Panc1 (cell line): ENCODE measurements at places on chromosomes 1 and 21. TPM values are rescaled to one million over a fixed set of nuclear protein-coding genes. Genes with fewer than 3 reads are reported as not detected.

Gene HSD11B1
- not detected for total RNA-seq

Gene AVPR1B
- total RNA-seq: not detected

Gene SPRR2F
- total RNA-seq: not detected

Gene KRTAP10-11
- not detected for total RNA-seq

Gene TMEM52
- 2.5 TPM for total RNA-seq

DNA sequence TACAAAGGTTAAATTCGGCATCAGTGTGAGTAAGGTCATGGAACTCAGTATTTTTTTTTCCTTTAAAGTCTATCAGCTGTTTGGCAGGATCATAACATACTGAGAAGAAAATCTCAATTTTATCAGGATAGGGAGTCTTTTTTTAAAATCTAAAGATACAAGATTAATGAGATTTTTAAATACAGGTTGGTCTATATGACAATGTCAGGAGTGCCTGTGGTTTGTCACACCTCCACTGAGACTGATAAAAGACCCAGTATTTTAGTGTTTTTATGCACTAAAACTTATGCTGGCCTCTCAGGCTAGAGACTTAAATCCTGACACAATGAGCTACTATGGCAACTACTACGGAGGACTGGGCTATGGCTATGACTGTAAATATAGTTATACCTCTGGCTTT, at the start of gene KRTAP20-3:
KRTAP20-3 (plus strand) TSS at position 301 of the 400 bp plus-strand sequence.
- no peak within 1 kb of the TSS for H3K27ac ChIP-seq
- DNase-seq: no peak
- H3K4me1 ChIP-seq: no peaks in the 10 kb centered on the region
- H3K27me3 ChIP-seq: no peaks in the 10 kb centered on the region

GRCh38 chr1:84301785-84302385, 377 bp downstream of the SAMD13 start:
- H3K4me3 ChIP-seq: peak overlapping the region; percentile 67
- no peak for DNase-seq
- H3K36me3 ChIP-seq: no peaks in the 10 kb centered on the region
- H3K27me3 ChIP-seq: no peaks in the 10 kb centered on the region

- H3K36me3 ChIP-seq: no peaks in the 10 kb centered on the region
- DNase-seq: no peak
- H3K27ac ChIP-seq: no peak overlapping the region
- no peak overlapping the region for H3K4me3 ChIP-seq
Measured at GRCh38 chr1:244094880-244095528, 43.9 kb downstream of the ZBTB18 start.

DNA sequence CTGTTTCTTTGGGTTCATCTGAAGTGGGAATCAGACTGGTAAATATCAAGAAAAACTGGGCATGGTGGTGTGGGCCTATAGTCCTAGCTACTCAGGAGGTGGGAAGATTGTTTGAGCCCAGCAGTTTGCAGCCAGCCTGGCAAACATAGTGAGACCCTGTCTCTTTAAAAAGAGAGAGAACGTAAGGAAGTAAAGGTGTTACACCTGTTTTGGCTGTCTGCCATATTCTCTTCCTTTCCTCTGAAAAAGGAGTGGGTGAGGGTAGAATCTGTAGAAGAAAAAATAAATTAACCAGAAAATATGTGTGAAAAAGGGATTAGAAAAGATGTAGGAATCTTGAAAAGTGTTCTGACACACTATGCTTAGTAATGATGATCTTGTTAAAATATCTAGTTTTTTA, 20.0 kb downstream of the AHCYL1 start:
- peak overlapping the region; percentile 36 for H3K27ac ChIP-seq
- DNase-seq: no peak
- H3K27me3 ChIP-seq: no peaks in the 10 kb centered on the region
- H3K4me3 ChIP-seq: no peak overlapping the region

GRCh38 chr1:113534130-113534817, 144.0 kb downstream of the MAGI3 start:
- no peaks in the 10 kb centered on the region for H3K4me1 ChIP-seq
- no peaks in the 10 kb centered on the region for H3K36me3 ChIP-seq
- no peak overlapping the region for H3K27ac ChIP-seq
- H3K4me3 ChIP-seq: no peak overlapping the region

GRCh38 chr1:9078752-9079500, 9.5 kb upstream of the SLC2A5 start:
- H3K27me3 ChIP-seq: no peaks in the 10 kb centered on the region
- DNase-seq: no peak
- H3K36me3 ChIP-seq: no peaks in the 10 kb centered on the region
- H3K4me3 ChIP-seq: no peak overlapping the region
- H3K4me1 ChIP-seq: no peaks in the 10 kb centered on the region; the same call in 1 of the 2 replicates
- H3K27ac ChIP-seq: no peak overlapping the region

DNA sequence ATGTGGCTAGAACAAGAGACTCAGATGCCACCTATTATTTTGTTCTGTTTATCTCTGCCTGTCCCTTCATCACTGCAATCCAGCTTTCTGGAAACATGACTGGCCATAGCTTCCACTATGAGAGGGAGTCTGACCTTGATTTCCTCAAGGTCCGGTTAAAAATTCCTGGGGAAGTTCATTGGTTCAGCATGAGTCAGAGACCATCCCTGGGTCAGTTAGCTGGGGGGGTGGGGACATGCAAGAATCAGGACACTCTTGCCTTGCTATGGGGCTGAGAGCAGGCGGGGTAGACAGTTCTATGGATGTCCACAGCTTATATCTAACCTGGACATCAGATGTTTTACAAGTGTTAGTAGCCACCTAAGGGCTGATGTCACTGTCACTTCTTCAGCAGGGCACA, 81.1 kb downstream of the TENT5C start:
- H3K27me3 ChIP-seq: no peaks in the 10 kb centered on the region
- no peaks in the 10 kb centered on the region for H3K4me1 ChIP-seq
- DNase-seq: no peak
- H3K36me3 ChIP-seq: no peaks in the 10 kb centered on the region
- H3K27ac ChIP-seq: no peak overlapping the region

- H3K27ac ChIP-seq: peak overlapping the region; percentile 85
- no peaks in the 10 kb centered on the region for H3K27me3 ChIP-seq
- H3K4me3 ChIP-seq: peak overlapping the region; percentile 28
- H3K4me1 ChIP-seq: peaks cover 36% of the 10 kb centered on the region
- DNase-seq: no peak
Measured at GRCh38 chr1:1351511-1352427, 2.6 kb upstream of the DVL1 start.

GRCh38 chr1:201251851-201252430, 31.4 kb upstream of the PKP1 start:
- H3K27me3 ChIP-seq: no peaks in the 10 kb centered on the region; the same call in 1 of the 2 replicates
- no peaks in the 10 kb centered on the region for H3K36me3 ChIP-seq
- no peak for DNase-seq
- no peaks in the 10 kb centered on the region for H3K4me1 ChIP-seq
- H3K4me3 ChIP-seq: no peak overlapping the region
- no peak overlapping the region for H3K27ac ChIP-seq

GRCh38 chr1:41754540-41754939, 164.2 kb downstream of the HIVEP3 start:
- no peak for DNase-seq
- no peak overlapping the region for H3K4me3 ChIP-seq
- no peaks in the 10 kb centered on the region for H3K4me1 ChIP-seq
- H3K36me3 ChIP-seq: no peaks in the 10 kb centered on the region

- DNase-seq: no peak
- H3K4me3 ChIP-seq: no peak overlapping the region
- no peaks in the 10 kb centered on the region for H3K4me1 ChIP-seq
- H3K36me3 ChIP-seq: peaks cover 21% of the 10 kb centered on the region; the same call in 1 of the 2 replicates
- H3K27me3 ChIP-seq: no peaks in the 10 kb centered on the region
- no peak overlapping the region for H3K27ac ChIP-seq
Measured at GRCh38 chr1:108703939-108704338, 8.8 kb upstream of the FNDC7 start.

- H3K27me3 ChIP-seq: no peaks in the 10 kb centered on the region
- no peak overlapping the region for H3K4me3 ChIP-seq
- no peaks in the 10 kb centered on the region for H3K4me1 ChIP-seq
- H3K27ac ChIP-seq: no peak overlapping the region
- no peak for DNase-seq
Measured at GRCh38 chr1:58155418-58156123, 391.0 kb downstream of the OMA1 start.

DNA sequence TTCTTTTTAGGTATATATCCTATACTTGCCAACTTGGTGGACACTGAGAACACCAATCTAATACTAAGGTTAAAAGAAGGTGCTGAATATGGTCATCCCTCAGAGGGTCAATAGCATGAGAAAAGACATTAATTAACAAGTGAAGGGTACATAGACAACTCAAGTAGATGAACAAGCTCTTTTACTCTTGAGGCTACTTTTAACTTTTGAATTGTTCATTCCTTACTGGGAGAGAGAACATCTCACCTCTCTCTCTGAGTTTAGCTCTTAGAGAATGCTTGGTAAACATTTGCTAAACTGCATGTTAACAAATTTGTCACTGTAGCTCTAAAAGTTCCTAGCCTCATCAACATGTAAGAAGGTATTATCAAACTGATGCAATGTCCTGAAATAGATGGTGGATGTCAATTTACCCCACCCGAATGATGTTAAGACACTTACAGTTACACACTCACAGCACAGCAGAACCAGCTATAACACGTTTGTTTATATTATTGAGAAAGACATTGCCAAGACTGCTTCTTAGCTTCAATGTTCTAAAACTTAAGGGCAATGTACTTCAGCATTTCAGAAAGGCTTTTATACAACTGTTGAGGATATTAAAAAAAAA, 35.9 kb downstream of the HEATR1 start:
- no peaks in the 10 kb centered on the region for H3K27me3 ChIP-seq
- no peak overlapping the region; the same call in 1 of the 2 replicates for H3K27ac ChIP-seq
- no peak for DNase-seq
- H3K4me1 ChIP-seq: no peaks in the 10 kb centered on the region

GRCh38 chr1:114177282-114177681, 23.6 kb upstream of the SYT6 start:
- H3K27ac ChIP-seq: no peak overlapping the region
- no peak overlapping the region for H3K4me3 ChIP-seq
- DNase-seq: no peak
- peaks cover 2% of the 10 kb centered on the region for H3K27me3 ChIP-seq
- no peaks in the 10 kb centered on the region for H3K36me3 ChIP-seq

- H3K4me1 ChIP-seq: no peaks in the 10 kb centered on the region
- no peaks in the 10 kb centered on the region for H3K36me3 ChIP-seq
Measured at GRCh38 chr21:36881228-36881627, 85.2 kb downstream of the HLCS start.

DNA sequence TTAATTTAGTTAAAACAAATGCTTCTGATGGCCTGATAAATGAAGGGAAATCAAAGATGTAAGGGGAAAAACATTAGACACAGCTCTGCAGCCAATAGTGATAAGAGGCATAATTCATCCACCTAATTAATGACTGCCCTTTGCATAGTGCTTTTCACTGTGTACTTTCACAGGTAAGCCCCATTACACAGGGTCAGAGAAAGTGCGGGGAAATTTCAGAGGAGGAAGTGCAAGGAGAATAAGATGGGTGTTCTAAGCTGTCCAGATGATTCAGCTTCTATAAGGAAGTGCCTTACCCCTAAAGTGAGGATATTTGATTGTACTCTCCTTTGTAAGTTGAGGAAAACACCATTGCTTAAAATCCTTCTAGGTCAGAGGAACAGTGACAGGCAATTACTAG, 88.0 kb downstream of the NR5A2 start:
- no peaks in the 10 kb centered on the region for H3K36me3 ChIP-seq
- H3K27ac ChIP-seq: no peak overlapping the region
- no peaks in the 10 kb centered on the region for H3K4me1 ChIP-seq
- DNase-seq: no peak
- H3K27me3 ChIP-seq: no peaks in the 10 kb centered on the region
- no peak overlapping the region for H3K4me3 ChIP-seq

- no peaks in the 10 kb centered on the region for H3K4me1 ChIP-seq
- H3K27ac ChIP-seq: no peak overlapping the region
- DNase-seq: no peak
- no peak overlapping the region for H3K4me3 ChIP-seq
Measured at GRCh38 chr1:218139761-218140160, 145.3 kb upstream of the RRP15 start.

- no peaks in the 10 kb centered on the region for H3K4me1 ChIP-seq
- no peak overlapping the region for H3K4me3 ChIP-seq
- H3K27me3 ChIP-seq: no peaks in the 10 kb centered on the region; the same call in 1 of the 2 replicates
- DNase-seq: no peak
Measured at GRCh38 chr1:112169517-112169916, 180.0 kb upstream of the KCND3 start.

DNA sequence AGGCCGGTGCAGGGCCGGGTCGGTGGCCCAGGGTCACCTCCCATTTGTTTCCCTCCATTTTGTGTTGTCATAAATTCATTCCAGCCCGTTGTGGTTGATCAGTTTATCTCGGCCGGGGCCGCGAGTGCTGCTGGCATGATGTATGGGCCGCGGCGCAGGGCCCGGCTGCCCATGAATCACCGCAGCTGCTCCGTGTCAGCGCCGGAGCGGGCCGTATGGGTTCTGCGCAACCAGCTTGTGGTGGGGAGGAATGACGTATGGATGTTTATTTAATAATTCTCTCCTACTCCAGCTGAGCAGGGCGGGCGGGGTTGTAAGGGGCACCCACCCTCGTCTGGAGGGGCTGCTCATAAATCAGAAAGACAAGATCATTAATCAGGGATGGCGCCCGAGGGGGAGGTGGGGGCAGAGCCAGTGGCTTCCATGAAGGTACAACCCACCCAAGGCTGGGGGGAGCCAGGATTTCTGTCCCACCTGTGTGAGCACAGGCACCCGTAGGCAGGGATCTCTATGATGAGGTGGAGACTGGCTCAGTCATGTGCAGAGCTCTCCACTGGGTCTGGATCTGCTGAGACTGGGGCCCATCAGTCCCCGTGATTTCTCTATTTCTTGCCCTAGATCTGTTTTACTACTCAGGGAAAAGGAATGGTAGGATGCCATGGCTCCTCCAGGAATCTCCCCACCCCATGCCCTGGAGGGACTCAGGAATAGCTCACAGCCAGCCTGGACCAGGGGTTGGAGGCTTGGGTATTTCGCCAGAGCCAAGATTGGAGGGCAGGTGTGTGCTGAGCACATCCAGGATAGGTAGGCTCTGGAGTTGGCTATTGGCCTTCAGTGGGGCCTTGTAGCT, 27.8 kb downstream of the TMEM53 start:
- H3K27ac ChIP-seq: no peak overlapping the region
- DNase-seq: no peak
- no peaks in the 10 kb centered on the region for H3K27me3 ChIP-seq
- H3K4me1 ChIP-seq: no peaks in the 10 kb centered on the region; the same call in 1 of the 2 replicates
- no peak overlapping the region for H3K4me3 ChIP-seq

GRCh38 chr1:153447498-153448170, 12.8 kb downstream of the S100A7 start:
- no peak overlapping the region for H3K4me3 ChIP-seq
- no peak overlapping the region for H3K27ac ChIP-seq
- DNase-seq: peak; percentile 85
- no peaks in the 10 kb centered on the region for H3K36me3 ChIP-seq
- peaks cover 5% of the 10 kb centered on the region; the same call in 1 of the 2 replicates for H3K4me1 ChIP-seq

DNA sequence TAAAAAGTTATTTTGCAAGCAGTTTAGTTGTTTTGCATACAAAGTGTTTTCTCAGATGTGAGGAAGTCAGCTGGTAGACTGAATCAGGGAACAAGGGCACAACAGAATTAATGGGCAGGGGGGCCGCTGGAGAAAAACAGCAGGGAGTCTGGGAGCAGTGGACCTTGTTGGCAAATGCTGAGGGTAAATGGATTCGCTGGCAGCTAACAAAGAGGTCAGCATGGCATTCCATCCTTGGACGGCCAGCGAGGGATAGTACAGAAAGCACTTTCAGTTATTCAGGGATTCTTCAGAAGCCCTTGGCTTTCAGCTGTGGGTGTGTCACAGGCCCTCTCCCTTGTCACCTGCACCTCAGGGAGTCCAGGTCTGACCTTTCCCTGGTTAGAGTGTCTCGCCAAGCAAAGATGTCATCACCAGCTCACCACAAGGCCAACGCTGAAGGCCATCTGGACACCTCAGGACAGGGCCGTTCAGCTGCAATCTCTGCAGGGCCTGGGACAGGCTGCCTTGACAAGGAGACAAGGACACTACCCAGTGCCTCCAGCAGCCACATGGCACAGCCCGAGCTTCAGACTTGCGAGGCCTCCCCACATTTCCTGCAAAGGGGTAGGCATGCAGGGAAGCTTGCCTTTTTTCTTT, 90.4 kb downstream of the KCNN3 start:
- H3K27me3 ChIP-seq: no peaks in the 10 kb centered on the region
- H3K4me1 ChIP-seq: no peaks in the 10 kb centered on the region
